ENCODE measurements at places on chromosomes 11 and 22.

GRCh38 chr11:62572431-62572830 is 1.3 kb downstream of the EEF1G start:
- peaks cover 57% of the 10 kb centered on the region for H3K36me3 ChIP-seq
- peak overlapping the region; percentile 92 for H3K27ac ChIP-seq
- DNase-seq, result no peak
- H3K4me1 ChIP-seq, result peaks cover 38% of the 10 kb centered on the region
- peak overlapping the region; percentile 98 for H3K4me3 ChIP-seq

DNA sequence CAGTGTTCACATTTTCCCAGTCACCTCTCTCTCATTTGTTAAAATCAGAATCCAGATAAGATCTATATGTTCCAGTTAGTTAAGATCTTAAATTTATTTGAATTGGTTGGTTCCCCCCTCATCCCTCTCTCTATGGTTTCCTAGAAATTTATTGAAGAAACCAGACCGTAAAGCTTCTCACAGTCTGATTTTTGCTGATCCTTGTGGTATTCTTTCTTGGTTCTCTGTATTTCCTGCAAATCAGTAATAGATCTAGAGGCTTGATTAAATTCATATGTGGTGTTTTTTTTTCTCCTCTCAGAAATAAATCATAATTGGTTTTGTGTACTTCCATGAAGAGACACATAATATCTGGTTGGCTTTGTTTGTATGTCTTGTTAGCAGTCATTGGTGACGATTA is 147.5 kb downstream of the TMEM135 start:
- no peak overlapping the region for H3K4me3 ChIP-seq
- peaks cover 2% of the 10 kb centered on the region for H3K36me3 ChIP-seq
- H3K4me1 ChIP-seq, result no peaks in the 10 kb centered on the region
- no peak for DNase-seq
- H3K27ac ChIP-seq, result no peak overlapping the region

DNA sequence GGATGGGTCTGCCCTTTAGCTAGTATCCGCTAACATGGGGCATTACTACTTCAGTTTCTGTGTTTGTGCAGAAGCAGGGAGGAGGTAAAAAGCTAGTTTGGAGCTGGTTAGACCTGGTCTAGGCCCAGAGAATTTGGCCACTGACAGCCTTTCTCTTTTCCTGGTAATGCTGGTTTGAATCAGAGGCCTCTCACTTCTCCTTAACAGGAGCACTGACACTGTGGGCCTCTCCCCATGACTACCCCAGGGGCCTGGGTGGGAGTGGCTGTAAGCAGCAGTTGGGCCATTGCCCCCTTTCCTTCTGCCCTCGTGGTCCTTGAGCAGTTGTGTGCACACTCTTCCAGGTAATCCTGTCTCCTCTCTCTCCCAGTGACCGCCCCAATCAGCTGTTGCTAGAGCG is 8.5 kb upstream of the SLC25A18 start:
- no peaks in the 10 kb centered on the region for H3K36me3 ChIP-seq
- no peak overlapping the region for H3K4me3 ChIP-seq
- peaks cover 9% of the 10 kb centered on the region for H3K27me3 ChIP-seq
- no peak for DNase-seq

DNA sequence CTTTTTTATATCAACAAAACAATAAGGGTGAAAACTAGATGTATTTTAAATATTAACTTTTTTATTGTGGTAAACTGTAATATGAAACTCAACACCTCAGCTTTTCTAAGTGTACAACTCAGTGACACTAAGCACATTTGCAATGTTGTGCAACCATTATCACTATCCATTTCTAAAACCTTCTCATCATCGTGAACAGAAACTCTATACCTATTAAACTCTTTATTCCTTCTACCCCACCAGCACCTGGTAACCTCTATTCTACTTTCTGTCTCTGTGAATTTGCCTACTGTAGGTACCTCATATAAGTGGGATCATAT is 9.4 kb downstream of the HORMAD2 start:
- H3K4me1 ChIP-seq, result peaks cover 15% of the 10 kb centered on the region
- H3K36me3 ChIP-seq, result peaks cover 1% of the 10 kb centered on the region
- no peak for DNase-seq
- H3K27me3 ChIP-seq, result peaks cover 5% of the 10 kb centered on the region

- H3K27me3 ChIP-seq, result no peaks in the 10 kb centered on the region
- no peak for DNase-seq
- H3K36me3 ChIP-seq, result no peaks in the 10 kb centered on the region
- H3K4me1 ChIP-seq, result no peaks in the 10 kb centered on the region
Measured at GRCh38 chr11:30876663-30877396, 290.7 kb upstream of the MPPED2 start.

DNA sequence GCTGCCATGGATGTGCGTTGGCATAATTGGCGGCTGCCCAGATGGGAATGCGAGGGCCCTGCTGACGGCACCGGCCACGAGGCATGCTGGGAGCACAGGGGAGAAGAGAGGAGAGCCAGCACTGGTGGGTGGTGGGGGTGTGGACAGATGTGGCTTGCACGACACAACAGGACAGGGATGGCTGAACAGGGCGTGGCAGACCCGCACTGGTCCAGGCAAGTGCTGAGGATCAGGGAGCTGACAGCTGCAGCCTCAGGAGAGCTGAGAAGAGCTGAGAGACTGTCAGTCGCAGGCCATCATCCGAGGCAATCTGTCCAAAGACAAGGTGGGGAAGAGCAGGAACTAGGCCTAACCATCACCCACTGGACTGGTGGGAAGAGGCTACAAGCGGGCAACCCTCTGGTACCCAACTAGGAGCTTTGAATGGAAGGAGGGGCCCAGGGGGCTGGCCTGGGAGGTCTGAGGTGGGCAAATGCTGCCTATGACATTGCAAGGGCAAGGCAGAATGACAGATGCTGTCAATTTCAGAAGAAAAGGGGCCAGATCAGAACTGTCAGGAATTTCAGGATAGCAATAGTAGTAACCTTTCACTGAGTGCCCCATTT is 2.4 kb downstream of the GNB1L start:
- DNase-seq, result no peak
- no peaks in the 10 kb centered on the region for H3K27me3 ChIP-seq
- peak overlapping the region; percentile 98 for H3K4me3 ChIP-seq
- peaks cover 15% of the 10 kb centered on the region for H3K36me3 ChIP-seq
- no peak overlapping the region for H3K27ac ChIP-seq

GRCh38 chr11:58135171-58135570 is 9.8 kb upstream of the OR9I1 start:
- H3K4me1 ChIP-seq, result no peaks in the 10 kb centered on the region
- no peak for DNase-seq
- no peak overlapping the region for H3K4me3 ChIP-seq
- peaks cover 4% of the 10 kb centered on the region for H3K27me3 ChIP-seq
- H3K36me3 ChIP-seq, result no peaks in the 10 kb centered on the region

DNA sequence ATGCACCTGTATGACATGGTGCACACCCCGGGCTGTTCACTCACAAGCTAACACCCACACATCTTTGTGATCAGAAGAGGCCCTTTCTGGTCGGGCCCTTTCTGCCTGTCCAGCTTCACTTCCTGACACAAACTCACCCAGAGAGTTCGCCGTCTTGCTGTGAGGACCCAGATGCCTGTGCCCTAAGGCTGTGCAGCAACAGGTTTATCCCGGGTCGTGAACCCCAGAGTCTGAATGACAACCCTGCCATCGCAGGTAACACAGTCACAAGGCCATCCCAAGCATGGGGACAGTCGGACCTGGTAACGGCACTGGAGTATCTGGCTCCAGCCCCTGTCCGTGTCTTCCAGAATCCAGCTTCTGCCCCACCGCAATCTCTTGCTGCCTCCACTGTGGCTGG is 235.1 kb downstream of the BUD13 start:
- no peak overlapping the region for H3K27ac ChIP-seq
- peaks cover 6% of the 10 kb centered on the region for H3K27me3 ChIP-seq
- H3K4me3 ChIP-seq, result no peak overlapping the region
- no peak for DNase-seq
- no peaks in the 10 kb centered on the region for H3K4me1 ChIP-seq

DNA sequence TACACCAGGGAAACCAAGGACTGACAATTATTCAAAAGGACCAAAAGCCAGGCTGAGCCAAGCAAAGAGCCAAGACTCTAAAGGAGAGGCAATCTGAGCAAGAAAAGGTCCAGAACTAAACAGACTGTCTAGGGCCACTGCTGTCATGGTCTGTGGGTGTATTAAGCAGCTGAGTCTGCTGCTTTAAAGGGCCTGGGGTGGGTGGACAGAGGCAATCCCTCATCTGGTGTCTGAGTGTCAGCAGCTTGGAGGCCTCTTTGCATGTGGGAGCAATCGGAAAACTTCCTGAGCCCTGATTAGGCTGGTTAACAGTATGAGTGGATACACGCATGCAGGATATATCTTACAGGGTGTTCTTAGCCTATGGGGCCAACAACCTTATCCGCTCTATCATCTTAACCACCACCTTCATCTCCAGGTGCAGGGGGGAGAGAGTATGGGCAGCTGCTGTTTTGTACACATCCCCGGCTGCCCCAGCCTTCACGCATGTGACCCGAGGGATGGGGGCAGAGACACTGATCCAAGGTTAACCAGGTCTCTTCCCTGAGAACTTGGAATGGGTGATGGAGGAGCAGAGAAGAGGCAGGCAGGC is 67.5 kb upstream of the TIMP3 start:
- H3K4me3 ChIP-seq, result no peak overlapping the region
- DNase-seq, result no peak
- no peaks in the 10 kb centered on the region for H3K36me3 ChIP-seq

- H3K27me3 ChIP-seq, result no peaks in the 10 kb centered on the region
- H3K36me3 ChIP-seq, result peaks cover 21% of the 10 kb centered on the region
- H3K4me1 ChIP-seq, result no peaks in the 10 kb centered on the region
Measured at GRCh38 chr11:66493130-66493529, 12.9 kb downstream of the DPP3 start.

- H3K27me3 ChIP-seq, result no peaks in the 10 kb centered on the region
- H3K27ac ChIP-seq, result no peak overlapping the region
- H3K4me1 ChIP-seq, result no peaks in the 10 kb centered on the region
- no peaks in the 10 kb centered on the region for H3K36me3 ChIP-seq
- H3K4me3 ChIP-seq, result no peak overlapping the region
Measured at GRCh38 chr11:31645747-31646146, 136.2 kb downstream of the ELP4 start.

DNA sequence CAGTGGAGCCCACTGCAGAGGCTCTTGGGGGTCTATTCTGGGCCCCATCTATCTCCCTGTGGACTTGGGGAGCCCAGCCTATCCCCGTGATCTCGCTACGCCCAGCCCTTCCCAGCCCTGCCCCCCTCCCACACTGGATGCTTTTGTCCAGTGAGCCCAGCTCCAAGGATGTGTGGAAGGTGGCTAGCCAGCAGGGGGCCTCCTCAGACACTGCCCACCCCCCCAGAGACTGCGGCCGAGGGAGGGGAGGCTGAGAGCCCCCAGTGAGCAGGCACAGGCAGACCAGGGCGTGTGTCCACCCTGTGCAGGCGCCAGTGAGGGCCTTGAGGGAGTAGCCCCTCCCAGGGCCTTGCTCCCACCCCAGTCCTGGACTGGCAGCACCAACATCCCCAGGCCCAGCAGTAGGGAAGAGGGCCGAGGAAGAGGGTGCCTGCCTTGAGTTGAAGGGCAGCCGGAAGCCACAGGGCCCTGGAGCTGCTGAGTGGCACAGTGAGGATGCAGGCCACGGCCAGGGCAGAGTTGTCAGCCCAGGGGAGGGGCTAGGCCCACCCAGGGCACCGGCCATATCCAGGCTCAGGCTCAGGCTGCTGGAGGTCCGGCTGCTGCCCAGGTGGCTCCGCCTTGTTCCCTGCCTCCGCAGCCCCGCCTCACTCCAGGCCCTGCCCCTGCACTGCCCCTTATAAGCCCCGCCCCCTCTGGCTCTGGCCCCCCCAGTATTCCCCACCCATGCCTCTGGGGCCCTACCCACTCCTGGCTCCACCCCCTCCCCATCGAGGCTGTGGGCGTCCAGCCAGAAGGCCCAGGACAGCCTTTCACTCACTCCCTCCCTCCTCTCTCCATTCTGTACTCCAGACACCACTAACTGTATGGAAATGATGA is 28.0 kb downstream of the MOB2 start:
- no peak overlapping the region for H3K27ac ChIP-seq
- H3K4me1 ChIP-seq, result no peaks in the 10 kb centered on the region
- H3K4me3 ChIP-seq, result no peak overlapping the region
- DNase-seq, result no peak
- no peaks in the 10 kb centered on the region for H3K36me3 ChIP-seq
- no peaks in the 10 kb centered on the region for H3K27me3 ChIP-seq

DNA sequence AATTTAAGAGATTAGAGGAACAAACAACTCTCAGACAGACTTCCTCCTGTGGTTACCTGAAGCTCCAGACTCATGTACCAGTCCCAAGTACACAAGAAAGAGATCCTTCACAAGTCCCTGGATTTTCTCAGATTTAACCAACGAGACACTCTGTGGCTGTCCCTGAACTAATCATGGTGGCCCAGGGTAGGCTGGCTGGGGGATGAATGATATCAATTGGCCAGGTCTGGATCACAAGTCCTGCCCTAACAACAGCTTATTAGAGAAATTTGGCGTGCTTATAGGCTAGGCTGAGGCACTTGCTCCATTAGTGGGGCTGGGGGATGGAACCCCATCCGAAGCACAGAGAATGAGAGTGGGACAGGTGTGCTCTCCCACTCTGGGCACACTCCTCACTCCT is 22.1 kb downstream of the HEPHL1 start:
- H3K4me1 ChIP-seq, result no peaks in the 10 kb centered on the region
- no peaks in the 10 kb centered on the region for H3K27me3 ChIP-seq
- H3K4me3 ChIP-seq, result no peak overlapping the region
- H3K36me3 ChIP-seq, result no peaks in the 10 kb centered on the region
- H3K27ac ChIP-seq, result no peak overlapping the region
- DNase-seq, result no peak

GRCh38 chr11:64877390-64878222 is 815 bp downstream of the EHD1 start:
- H3K27me3 ChIP-seq, result no peaks in the 10 kb centered on the region
- DNase-seq, result peak; percentile 31
- H3K4me3 ChIP-seq, result peak overlapping the region; percentile 99

DNA sequence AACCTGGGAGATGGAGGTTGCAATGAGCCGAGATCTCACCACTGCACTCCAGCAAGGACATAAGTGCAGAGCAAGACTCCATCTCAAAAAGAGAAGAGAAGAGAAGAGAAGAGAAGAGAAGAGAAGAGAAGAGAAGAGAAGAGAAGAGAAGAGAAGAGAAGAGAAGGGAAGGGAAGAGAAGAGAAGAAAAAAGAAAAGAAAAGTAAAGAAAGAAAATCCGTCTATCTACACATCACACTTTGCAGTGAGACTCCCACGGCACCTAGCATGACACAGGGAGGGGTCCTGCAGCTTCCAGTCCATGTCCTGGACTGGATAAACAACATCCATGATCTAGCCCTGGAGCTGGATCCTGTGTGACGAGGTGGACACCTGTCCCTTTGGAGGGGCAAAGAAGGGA is 4.0 kb upstream of the PPARA start:
- no peak overlapping the region for H3K27ac ChIP-seq
- H3K4me3 ChIP-seq, result no peak overlapping the region
- DNase-seq, result no peak
- peaks cover 25% of the 10 kb centered on the region for H3K27me3 ChIP-seq

All from activated T-helper 1 cell treated with anti-CD3 and anti-CD28 coated beads, Interleukin-12 subunit alpha, Interleukin-12 subunit beta, Interleukin-2, Interleukin-4 antibody, amounts not matched to agents 30 ng/mL and 10 ng/mL and 1 ng/mL, durations not matched to agents 14 hours and 24 hours and 36 hours (primary cell).